ENCODE measurements at places on chromosomes 4 and X. TPM values are rescaled to one million over a fixed set of nuclear protein-coding genes. Genes with fewer than 3 reads are reported as not detected.
A peak's percentile ranks its signal among the peaks of the same experiment; 100 is the strongest.

GRCh38 chr4:40314951-40315350, 20.2 kb upstream of the CHRNA9 start:
- no peak for DNase-seq

GAGE10 gene
- not detected for total RNA-seq

ARMCX1 gene
- 48.2 TPM for total RNA-seq

GRCh38 chrX:120793098-120793497, 82.6 kb downstream of the CT47B1 start:
- DNase-seq = no peak

DNA sequence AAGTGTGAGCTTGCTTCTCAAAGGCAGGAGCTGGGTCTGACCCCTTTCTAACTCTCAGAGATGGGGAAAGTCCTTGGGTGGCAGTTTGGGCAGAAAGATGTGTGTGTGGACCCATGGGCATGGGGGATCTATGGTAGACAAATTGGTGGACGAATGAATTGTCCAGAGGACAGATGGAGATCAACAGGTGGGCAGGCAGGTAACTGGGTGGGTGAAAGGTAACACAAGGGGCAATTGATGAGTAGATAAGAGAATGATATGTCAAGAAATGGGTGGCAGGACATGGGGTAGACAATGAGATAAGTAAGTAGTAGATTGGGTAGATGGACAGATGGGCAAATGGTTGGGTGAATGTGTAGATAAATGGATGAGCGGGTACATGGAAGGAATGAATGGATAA, 2.9 kb upstream of the KCND1 start:
- no peak for DNase-seq

DNA sequence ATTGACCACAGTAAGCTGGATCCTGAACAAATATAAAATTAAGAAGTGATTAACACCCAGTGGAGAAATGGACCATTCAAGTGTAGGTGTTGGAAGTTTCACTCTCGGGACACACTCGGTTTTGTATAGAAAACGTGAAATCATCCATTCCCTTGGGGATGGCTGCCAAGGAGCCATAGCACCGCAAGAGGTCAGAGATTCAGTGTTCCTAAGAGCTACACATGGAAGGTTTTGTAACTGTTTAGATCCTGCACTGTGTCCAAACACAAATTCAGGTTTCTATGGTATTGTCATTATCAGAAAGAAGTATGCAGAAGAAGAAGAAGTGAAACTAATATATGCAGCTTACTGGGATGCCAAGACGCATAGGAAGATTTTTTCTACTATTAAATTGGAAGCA, 281.0 kb downstream of the LDB2 start:
- no peak for DNase-seq

BST1 gene
- total RNA-seq = 35.6 TPM

DNA sequence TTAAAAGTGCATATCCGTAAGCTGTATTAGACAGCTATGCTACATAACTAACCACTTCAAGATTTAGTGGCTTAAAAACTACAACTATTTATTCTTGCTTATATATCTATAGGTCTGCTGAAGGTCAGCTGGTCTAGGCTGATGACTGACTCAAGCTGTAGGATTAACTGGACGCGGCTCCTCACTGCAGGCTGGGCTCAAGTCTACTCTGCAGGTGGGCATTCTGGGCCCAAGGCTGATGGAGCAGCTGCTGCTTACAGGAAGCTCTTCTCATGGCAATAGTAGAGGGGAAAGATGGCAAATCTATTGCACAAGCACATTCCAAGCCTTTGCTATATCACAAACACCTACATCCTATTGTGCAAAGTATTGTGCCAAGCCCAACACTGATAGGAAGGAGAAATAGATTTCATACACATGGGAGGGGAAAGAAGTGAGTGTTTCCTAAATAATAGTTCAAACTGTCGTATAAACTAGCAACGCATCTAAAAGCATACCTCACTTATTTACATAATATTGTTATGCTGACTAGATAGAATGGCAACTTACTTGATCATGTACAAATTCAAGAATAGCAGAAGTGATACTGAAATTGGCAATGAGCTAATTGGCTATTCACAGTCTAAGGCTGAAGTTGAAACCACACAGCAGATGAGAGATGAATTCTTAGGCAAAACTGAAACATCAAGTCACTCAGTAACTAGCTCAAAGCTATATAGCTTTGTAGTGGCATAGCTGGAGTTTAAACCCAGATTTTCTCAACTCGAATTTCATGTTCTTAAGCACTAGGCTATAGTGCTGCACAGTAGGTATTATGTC, 263.8 kb downstream of the NKX6-1 start:
- DNase-seq = no peak

DNA sequence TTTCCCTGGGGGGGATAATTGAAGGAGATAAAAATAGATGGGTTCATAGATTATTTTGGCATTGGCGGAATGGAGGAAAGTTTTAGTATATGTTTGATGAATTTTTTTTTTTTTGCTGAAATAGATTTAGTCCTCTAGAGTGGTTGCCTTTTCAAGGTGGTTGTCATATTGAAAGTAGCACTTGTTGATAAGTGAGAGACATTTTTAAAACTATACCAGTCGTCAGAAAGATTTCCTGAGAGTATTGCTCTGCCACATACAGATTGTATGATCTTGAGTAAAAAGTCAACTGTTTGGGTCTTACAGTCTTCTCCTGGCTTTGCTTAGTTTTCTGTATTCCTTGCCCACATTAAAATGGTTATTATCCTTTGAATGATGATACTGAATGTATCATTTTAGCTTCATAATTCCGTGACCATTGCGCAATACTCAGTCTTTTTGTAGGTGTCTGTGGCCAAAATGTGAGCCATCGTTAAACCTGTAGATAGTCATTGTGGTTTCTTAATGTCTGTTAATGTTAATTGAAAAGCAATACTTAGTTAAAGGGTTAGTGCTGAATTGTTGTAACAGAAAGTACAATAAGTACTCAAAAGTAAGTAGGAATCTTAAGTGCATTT, 7.1 kb downstream of the SMARCAD1 start:
- no peak for DNase-seq

DNA sequence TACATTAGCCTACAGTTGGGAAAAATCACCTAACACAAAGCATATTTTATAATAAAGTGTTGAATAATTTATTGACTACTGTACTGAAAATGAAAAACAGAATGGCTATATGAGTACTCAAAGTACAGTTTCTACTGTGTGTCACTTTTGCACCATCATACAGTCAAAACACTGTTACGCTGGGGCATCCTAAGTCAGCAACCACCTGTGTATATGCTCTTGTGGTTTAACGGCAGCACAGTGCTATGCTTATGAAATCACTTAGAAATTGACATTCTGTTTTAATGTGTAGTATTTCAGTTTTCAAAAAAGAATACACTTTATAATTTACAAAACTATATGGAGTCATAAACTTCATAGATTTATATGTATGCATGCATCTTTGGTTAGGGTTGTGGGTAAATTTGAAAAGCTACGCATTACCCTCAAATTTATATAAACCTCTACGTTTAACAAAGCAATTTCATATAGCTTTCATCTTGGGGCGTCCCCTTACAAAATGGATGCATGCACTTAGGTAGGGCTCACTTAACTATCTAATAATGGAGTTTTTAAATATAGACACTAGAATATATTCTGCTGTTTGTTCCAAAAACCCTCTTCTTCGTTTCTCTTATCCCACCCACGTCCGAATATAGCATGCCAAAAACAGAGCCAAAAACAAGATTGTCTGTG, 690 bp upstream of the NEIL3 start:
- DNase-seq = no peak

- no peak for DNase-seq
These were observed 123.7 kb downstream of the AFF1 start for GRCh38 chr4:87058356-87059073.

SH2D1A gene
- not detected for total RNA-seq

DNA sequence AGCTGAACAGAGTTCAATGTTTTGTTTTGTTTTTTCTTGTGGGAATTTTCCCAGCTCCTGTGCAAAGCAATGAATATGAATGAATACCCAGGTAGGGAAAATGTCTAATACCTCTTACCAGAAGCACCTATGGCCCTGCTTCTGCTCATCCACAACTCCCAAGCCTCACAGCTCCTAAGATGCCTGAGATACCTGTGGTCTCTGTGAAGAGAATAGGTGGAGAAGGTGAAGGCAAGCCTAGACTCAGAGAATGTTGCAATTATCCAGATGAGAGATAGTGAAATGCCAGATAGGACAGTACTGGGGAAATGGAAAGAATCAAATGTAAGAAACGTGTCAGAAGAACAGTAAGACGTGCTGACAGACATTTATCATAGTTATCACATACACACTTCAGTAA, 70.2 kb upstream of the NOCT start:
- no peak for DNase-seq

MAGEA12 gene
- not detected for total RNA-seq

ATP2B3 gene
- total RNA-seq = not detected

ANK2 gene
- 72.4 TPM for total RNA-seq

GRPR gene
- total RNA-seq = under 0.01 TPM

CFAP47 gene
- not detected for total RNA-seq

MAGEA8 gene
- not detected for total RNA-seq

SSX4B gene
- total RNA-seq = not detected

- no peak for DNase-seq
These were observed 17.9 kb upstream of the CDKN2AIP start for GRCh38 chr4:183426507-183426906.

DNA sequence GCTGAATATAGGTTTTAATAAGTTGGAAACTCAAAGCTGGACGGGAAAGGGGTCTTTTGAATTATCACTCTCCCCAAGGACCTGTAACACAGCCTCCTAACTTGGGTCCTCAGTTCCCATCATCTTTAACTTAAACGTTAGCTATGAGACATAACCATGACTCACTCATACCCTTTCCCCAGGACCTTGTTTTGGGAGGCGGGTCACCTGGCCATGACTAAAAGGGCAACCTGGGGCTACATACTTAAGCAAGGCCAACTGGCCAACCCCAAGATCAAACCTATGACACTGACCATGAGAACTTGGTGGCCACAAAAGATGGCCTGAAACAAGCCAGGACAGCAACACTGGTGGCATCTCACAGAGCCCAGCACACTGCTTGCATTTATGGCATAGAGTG, 89.0 kb downstream of the SH3KBP1 start:
- no peak for DNase-seq

DNA sequence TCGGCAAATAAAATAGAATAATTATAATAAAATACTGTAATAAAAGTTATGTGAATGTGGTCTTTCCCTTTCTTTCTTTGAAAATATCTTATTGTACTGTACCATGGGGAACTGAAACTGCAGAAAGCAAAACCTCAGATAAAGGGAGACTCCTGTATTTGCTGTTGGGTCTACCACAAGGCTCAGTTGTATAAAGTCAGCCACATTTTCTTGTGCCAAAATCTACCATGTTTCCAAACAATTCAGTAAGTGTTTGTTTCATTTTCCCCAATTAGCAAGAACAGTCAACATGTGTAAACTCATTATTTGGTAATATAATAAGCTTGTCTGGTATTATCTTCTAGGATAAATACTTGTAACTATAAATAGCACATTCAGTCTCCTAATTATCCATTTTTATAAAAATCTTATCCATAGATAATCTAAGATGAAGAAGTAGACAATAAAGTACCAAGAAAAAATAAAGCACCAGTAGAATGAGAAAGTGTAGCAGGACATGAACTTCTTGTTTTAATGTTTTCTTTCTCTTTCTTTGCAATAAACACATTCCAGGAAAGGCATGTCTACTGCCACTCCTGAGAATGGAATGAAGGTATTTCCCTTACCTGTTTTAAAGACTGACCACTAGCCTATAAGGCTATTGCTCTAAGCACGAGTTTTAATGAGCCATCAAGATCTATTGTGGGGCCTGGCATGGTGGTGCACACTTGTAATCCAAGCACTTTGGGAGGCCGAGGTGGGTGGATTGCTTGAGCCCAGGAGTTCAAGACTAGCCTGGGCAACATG, 15.0 kb upstream of the OTUD4 start:
- DNase-seq = no peak

GRCh38 chrX:19837648-19838047, 49.8 kb downstream of the SH3KBP1 start:
- no peak for DNase-seq

RAB33A gene
- 0.25 TPM for total RNA-seq

GRCh38 chr4:102420563-102421398, 75.5 kb upstream of the SLC39A8 start:
- no peak for DNase-seq

GRCh38 chr4:188295899-188296298, 156.7 kb downstream of the TRIML1 start:
- no peak for DNase-seq

DNA sequence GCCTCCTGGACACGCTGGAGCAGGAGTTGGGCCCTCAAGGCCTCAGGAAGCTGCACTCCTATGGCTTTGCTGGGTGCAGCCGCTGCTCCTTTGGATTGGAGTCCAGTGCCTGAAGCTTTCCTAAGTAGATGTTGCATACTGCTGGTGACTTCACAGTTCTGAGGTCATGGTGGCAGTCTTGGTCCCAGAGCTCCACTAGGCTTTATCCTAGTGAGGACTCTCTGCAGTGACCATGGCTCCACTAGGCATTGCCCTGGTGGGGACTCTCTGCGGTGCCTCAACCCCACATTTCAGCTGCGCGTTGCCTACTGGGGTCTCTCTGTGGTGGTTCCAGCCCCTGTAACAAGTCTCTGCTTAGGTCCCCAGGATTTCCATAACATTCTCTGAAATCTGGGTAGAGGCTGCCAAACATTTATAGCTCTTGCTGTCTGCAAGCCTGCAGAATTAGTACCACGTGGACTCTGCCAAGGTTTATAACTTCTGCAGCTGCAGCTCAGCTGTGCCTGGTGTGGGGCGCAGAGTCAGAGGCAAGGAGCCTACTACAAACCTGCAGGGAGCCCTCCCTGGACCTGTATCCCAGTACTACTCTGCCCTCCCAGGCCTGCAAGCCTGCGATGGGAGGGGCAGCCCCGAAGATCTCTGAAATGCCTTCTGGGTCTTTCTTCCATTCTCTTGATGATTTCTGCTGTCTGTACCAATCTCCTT, 46.0 kb upstream of the NFKB1 start:
- DNase-seq = no peak

GRCh38 chr4:123649645-123650391, 253.2 kb downstream of the SPRY1 start:
- DNase-seq = no peak

DNA sequence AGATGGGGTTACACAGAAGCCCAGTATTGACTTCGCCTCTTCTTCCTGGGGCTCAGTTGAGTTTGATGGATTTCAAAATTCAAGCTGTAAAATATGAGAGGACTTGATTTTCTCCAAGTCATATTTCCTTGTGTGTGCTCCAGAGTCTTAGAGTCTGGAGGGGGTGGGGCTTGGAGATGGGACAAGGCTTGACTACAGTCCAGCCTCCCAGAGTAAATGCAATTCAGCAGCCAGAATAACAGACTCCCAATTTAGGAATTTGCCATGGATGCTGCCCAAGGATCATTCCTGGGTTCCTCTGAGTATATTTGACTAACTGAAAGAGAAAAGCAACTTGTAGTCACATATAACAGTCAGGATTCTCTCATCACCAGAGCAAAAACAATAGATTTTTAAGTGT, 53.7 kb upstream of the RBPJ start:
- DNase-seq = no peak

MAGED4 gene
- 33.4 TPM for total RNA-seq

STOX2 gene
- total RNA-seq = 10.0 TPM

RAP2C gene
- total RNA-seq = 10.9 TPM

ZGRF1 gene
- 6.2 TPM for total RNA-seq

- peak; percentile 31 for DNase-seq
These were observed 26.5 kb downstream of the HCCS start for GRCh38 chrX:11137543-11138139.

Data from dermis microvascular lymphatic vessel endothelial cell (primary cell).